Chondrocyte (in vitro differentiated cells): ENCODE measurements at places on chromosomes 7 and 10.

- H3K4me1 ChIP-seq = peaks cover 22% of the 10 kb centered on the region
- no peaks in the 10 kb centered on the region for H3K36me3 ChIP-seq
Measured at GRCh38 chr7:12031638-12032037, 179.5 kb upstream of the TMEM106B start.

GRCh38 chr7:73585196-73585595 is 6.8 kb upstream of the TBL2 start:
- no peak for DNase-seq
- peaks cover 4% of the 10 kb centered on the region for H3K4me1 ChIP-seq
- no peaks in the 10 kb centered on the region for H3K36me3 ChIP-seq

- H3K36me3 ChIP-seq = no peaks in the 10 kb centered on the region
- H3K27me3 ChIP-seq = peaks cover 10% of the 10 kb centered on the region
- DNase-seq = no peak
- H3K27ac ChIP-seq = no peak overlapping the region
Measured at GRCh38 chr10:66877361-66877760, 48.5 kb upstream of the LRRTM3 start.

DNA sequence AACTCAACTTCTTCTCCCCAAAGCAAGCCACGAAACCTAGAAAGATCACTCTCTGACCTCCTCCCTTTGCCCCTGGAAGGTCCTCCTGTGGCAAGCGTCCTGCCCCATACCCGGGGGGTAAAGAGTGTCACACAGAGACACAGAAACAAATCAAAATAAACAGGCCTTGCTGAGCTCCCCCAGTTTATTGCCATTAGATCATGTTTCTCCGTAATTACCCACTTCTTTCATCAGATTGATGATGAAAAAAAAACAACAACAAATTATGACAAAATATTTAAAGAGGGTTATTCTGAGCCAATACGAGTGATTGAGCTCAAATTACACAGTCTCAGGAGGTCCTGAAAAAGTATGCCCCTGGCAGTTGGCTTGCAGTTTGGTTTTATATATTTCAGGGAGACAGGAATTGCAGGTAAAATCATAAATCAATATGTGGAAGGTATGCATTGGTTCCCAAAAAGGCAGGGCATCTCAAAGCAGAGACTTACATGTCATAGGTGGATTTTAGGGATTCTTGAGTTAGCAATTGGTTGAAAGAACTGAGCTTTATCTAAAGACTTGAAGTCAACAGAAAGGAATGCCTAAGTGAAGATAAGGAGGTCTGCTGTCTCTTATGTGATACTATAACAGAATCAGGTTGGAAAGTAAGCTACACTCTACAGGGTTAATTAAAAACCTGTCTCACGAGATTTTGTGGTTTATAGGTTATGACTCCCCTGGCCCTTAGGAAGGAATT is 86.2 kb downstream of the APBB1IP start:
- DNase-seq = no peak
- no peaks in the 10 kb centered on the region for H3K27me3 ChIP-seq
- no peak overlapping the region for H3K27ac ChIP-seq
- H3K4me1 ChIP-seq = no peaks in the 10 kb centered on the region
- no peak overlapping the region for H3K4me3 ChIP-seq
- H3K36me3 ChIP-seq = no peaks in the 10 kb centered on the region
